ENCODE measurements at places on chromosomes 7 and 10.

DNA sequence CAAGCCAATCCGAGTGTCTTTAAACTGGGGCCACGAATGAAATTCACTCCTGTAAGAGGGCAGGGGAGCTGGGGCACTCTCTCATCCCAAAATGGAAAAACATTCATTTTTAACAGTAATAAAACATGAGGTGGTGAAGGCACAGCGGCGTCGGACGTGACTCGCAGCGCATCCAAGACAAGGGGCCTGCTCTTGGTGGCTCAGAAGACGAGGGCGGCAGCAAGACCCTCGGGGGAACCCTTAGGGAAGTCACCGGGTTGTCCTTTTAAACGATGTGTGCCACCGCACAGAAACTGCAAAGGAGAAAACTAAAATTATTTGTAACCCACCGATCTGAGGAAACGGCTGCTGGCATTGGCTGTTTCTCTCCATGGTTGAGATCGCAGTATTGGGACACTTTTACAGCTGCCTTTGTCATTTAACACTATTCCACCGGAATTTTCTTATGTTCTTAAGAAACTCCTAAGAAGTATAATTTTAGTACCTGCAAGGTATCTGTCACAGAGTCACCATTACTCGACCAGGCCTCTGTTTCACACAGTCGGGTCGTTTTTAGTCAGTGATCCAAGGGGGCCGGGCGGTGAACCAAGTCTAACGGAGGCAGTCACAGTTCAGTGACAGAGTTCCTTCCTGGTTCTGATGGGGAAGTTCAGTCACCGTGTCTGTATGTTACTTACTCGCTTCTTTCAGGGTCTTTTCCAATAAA is 159.3 kb downstream of the PTPRN2 start:
- DNase-seq, result no peak

GRCh38 chr7:107078517-107078966 is 34.0 kb downstream of the PRKAR2B start:
- DNase-seq, result peak; percentile 60

DNA sequence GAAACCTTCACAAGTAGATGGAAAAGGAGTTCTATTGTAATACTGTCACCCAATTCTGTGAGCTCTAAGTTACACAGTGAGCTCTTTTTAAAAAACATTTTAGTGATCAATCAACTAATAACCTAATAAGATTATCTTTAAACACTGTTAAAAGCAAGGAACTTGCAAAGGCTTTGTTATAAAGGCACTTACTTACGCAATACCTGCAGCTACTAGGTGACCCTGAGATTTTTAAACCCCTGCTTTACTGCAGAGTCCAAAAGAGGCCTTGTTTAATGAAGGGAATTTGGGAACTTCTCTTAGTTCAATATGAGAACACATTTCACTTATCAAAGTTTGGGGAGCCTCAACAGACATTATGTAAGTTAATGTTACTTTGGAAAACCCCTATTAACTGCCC is 53.3 kb downstream of the P4HA1 start:
- no peak for DNase-seq

GRCh38 chr7:128055637-128056036 is 24.4 kb upstream of the LRRC4 start:
- peak; percentile 63 for DNase-seq

GRCh38 chr10:79285315-79286197 is 61.7 kb upstream of the PPIF start:
- no peak for DNase-seq

- peak; percentile 78 for DNase-seq
Observed at GRCh38 chr7:32204361-32205018, 134.3 kb upstream of the PDE1C start.

DNA sequence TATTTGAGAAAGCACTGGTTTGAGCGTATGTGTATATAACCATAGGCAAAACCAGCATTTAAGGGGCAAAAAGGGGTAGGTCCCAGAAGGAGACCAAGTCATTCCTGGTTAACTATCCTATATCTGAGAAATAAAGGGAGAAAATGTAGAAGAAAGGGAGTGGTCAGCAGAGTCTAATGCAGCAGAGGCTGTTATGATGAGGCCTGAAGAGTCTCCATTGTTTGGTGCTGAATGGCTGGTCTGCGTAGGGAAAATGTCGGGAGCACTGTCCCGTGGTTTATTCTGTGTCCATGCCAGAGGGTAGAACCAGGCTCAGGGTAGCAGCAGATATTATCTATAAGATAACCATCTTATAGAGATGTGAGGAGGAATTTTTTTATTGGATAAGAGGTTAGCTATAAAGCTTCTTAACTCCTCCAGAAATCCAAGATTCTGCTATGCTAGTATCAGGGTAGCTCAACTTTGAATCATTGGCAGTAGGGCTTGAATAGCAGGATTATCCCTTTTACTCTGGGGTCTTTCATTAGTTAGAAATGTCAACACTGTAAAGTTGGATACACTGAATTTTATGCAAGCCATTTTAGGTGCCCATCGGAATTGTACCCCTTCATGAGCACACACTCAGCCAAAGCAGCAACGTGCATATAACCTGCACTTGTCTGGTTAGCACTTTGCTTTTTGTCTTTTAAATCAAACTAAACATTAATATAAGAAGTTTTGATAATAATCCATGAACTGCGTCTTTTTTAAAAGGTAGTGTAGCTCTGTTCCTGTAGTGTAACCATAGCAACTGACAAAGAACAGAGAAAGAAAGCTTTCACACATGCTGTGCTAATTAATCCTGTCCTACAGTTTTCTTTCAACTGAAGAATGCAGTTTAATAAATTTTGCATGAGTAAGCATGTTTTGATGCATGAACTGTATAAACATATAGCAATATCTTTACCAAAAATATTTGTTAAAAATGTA is 312.0 kb upstream of the FZD1 start:
- no peak for DNase-seq

- DNase-seq, result no peak
Observed at GRCh38 chr10:96988426-96988825, 156.3 kb downstream of the LCOR start.

DNA sequence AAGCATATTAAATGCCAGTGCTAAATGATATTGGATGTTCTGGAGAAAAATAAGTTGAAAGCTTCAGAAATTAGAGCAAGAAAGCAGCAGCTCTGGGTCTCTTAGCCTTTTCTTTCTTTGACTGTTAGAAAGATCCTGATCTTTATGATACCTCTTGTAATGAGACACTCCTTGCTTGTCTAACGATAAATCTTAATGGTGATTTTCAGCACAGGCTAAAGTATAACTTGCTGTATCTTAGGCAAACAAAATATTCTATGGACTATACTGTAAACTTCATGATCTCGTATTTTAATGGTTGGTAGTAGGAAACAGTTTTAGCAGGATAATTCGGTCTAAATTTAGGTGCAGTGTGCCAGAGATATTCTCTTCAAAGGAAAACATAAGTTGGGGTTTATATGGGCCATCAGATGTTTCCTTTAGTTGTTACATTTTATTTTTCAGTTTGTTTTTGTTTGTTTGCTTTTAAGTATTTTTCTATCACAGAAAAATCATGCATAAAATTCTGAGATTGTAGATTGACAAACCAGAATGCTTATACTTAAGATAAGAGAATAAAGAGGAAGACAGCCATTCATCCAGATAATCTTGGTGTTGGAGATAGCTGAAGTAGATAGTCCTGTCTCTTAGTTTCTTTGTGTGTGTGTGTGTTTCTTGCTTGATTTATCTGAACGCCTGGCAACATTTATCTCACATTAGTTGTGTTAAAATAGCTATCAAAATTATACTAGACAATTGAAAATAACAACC is 4.7 kb downstream of the CASD1 start:
- no peak for DNase-seq

GRCh38 chr10:114631090-114631665 is 26.9 kb downstream of the ABLIM1 start:
- DNase-seq, result no peak

DNA sequence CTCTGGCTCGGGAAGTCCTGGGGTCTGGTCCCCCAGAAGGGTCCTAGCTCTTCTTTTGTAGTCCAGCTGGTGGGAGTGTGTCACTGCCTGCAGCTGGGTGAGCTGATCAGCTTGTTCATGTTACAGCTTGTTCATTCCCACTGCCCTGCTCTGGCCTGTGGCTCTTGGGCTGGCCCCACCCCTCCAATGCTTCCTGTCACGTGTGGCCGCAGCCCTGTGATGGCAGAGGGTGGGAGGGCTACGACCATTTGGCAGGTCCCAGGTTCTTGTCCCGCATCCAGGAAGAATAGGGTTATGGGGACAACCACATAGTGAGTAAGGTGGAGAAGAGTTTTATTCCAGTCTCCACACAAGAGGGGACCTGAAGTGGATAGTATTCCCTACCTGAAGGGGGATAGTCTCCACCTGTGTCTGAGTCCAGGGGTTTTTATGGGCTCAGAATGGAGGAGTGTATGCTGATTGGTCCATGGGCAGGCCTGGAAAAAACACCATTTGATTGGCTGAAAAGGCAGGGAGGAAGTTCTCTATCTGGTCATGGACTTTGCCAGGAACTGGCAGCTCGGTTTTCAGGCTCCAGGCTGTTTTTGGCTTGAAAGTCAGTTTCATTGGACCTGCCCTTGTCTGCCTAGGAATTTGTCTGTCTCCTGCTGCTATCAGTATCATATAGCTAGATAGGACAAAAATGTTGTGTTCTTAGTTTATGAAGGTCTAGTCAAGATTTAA is 13.1 kb downstream of the SDHAF3 start:
- DNase-seq, result peak; percentile 33

All from choroid plexus epithelial cell (primary cell).